ENCODE measurements at places on chromosomes 3 and 15. TPM values are rescaled to one million over a fixed set of nuclear protein-coding genes. Genes with fewer than 3 reads are reported as not detected.

FRMD5 gene
- 2.9 TPM for total RNA-seq

UBAP1L gene
- 3.9 TPM for total RNA-seq

ACP3 gene
- 3.2 TPM for total RNA-seq

JAGN1 gene
- total RNA-seq = 12.2 TPM

TM6SF1 gene
- 5.7 TPM for total RNA-seq

PARL gene
- 33.5 TPM for total RNA-seq

GOLGA8S gene
- 0.21 TPM for total RNA-seq

SNX22 gene
- total RNA-seq = 0.42 TPM

NANOGP8 gene
- total RNA-seq = 0.53 TPM

PPARG gene
- 62.9 TPM for total RNA-seq

RYR3 gene
- 10.5 TPM for total RNA-seq

IGF1R gene
- total RNA-seq = 33.3 TPM

ADCY5 gene
- total RNA-seq = 25.1 TPM

PP2D1 gene
- not detected for total RNA-seq

CHRNA3 gene
- total RNA-seq = 4.7 TPM

SCG5 gene
- 14.9 TPM for total RNA-seq

RAB6B gene
- 3.4 TPM for total RNA-seq

ALDH1A3 gene
- total RNA-seq = 11.2 TPM

ERICH6 gene
- 0.21 TPM for total RNA-seq

WDR72 gene
- total RNA-seq = 0.16 TPM

ZNF621 gene
- total RNA-seq = 22.8 TPM

DIPK2A gene
- 104 TPM for total RNA-seq

PAK6 gene
- total RNA-seq = 2.0 TPM

ITIH1 gene
- total RNA-seq = not detected

Data from urinary bladder (tissue), 4 donors.